ENCODE measurements at places on chromosomes 5 and 9. TPM values are rescaled to one million over a fixed set of nuclear protein-coding genes. Genes with fewer than 3 reads are reported as not detected.

DNA sequence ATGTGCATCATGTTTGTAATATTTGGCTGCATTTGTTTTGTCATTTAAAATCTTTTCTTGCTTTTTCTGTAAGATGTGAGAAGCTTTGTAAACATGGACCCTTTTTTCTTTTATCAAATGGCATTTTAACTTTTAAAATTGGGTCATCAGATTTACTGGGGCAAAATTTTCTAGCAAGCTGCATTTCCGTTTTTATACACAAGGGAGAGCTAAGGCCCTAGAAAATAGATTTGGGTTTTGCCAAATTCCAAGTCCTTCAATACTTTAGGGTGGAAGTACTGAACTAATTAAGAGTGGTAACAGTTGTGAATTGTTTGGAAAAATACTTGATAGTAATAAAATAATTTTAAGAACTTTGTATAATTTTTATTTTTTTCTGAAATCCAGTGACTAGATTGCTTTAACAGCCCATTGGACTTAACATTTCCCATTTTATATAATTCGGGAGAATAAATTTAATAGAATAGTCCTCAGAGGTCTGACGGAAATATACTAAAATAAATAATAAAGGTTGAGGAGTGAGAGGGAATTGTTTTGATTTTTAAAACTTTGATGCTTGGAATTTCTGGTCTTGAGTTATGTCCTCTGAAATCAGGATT is 117.4 kb downstream of the SMARCA2 start:
- no peaks in the 10 kb centered on the region for H3K27me3 ChIP-seq
- no peak overlapping the region for H3K27ac ChIP-seq
- H3K4me3 ChIP-seq = no peak overlapping the region
- no peaks in the 10 kb centered on the region for H3K36me3 ChIP-seq
- H3K4me1 ChIP-seq = no peaks in the 10 kb centered on the region

- H3K4me3 ChIP-seq = no peak overlapping the region
- H3K27ac ChIP-seq = no peak overlapping the region
- H3K4me1 ChIP-seq = no peaks in the 10 kb centered on the region
- no peak for DNase-seq
- H3K36me3 ChIP-seq = no peaks in the 10 kb centered on the region
These were observed 175.9 kb downstream of the NSG2 start for GRCh38 chr5:174221436-174221835.

DNA sequence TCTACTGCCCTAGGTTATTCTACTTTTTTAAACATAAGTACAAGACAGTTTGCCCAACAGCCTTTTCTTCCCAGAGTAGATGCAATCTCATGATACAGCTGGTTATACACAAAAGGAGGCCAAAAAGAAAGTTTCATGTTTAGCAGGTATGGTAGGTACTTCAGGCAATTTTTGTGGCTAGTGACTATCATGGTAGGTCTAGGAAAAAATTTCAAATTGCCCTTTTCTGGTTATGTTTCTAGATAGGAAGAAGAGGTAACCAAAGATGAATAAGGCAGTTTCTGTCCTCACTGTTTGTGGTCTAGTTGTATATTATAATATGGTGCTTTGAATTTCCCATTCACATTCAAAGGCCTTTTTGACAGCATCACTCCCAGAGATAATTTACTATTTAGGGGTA is 19.7 kb downstream of the MEGF9 start:
- H3K4me1 ChIP-seq = peaks cover 20% of the 10 kb centered on the region
- no peak overlapping the region for H3K27ac ChIP-seq
- DNase-seq = no peak
- H3K4me3 ChIP-seq = no peak overlapping the region

GRCh38 chr9:36504156-36504555 is 68.5 kb upstream of the MELK start:
- H3K27ac ChIP-seq = no peak overlapping the region
- no peaks in the 10 kb centered on the region for H3K27me3 ChIP-seq
- no peaks in the 10 kb centered on the region for H3K36me3 ChIP-seq

The ABLIM3 gene
- not detected for total RNA-seq

The PCDHGA8 gene
- total RNA-seq = 2.2 TPM

The CSF2 gene
- total RNA-seq = not detected
